Stimulated activated CD4-positive, alpha-beta T cell treated with anti-CD3 and anti-CD28 coated beads, Interleukin-12 subunit alpha, Interleukin-12 subunit beta, amount 100 ng/mL, for 48 hours (primary cell): ENCODE measurements at places on chromosomes 4 and X.

- no peak for DNase-seq
Observed at GRCh38 chr4:5952286-5952974, 59.5 kb upstream of the CRMP1 start.

DNA sequence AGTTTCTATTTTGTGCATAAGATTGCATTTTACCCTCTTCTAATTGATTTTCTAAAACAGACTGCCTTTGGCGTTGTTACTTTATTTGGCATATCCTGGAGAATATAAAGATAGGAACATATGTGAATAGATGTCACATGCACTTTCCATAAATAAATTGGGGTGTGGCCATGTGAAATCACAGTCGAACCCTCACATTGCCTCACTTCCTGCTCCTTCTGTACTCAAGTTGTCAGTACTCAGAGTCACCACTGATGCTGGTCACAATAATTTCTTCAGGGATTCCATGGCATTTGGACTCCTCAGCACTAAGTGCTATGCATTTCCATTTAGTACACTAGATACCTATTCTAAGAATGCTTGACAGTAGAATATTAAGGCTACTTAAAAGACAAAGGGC lies 1.4 kb upstream of the EMCN start:
- no peak for DNase-seq

DNA sequence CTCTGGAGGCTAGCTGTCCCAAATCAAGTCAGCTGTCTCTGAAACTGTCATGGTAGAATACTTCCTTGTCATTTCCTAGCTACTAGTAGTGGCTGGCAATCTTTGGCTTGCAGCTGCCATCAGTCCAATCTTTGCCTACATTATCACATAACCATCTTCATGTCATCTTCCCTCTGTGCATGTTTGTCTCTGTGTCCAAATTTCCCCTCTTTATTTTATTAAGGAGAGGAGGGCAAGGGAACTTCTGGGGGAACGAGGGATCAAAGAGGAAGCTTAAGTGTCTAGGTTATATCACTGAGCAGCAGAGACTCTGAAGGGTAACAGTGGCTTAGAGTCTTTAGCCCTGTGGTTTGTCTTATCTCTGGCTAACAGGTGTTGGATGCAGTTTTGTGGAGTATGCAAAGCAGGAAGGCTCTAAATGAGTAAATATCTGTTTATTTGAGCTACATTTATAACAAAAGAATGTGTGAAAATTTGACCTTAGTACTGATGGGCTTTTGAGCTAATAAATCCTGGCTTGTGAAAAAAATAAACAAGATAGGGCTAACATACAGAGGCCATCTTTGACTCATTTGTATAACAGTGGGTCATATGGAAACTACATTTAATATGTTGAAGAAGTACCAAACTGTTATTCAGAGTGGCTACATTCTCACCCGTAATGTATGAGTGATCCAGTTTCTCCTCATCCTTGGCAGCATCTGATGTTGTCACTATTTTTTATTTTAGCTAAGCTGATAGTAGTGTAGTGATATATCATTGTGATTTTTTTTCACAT lies 49.4 kb upstream of the ENOX2 start:
- DNase-seq = no peak

DNA sequence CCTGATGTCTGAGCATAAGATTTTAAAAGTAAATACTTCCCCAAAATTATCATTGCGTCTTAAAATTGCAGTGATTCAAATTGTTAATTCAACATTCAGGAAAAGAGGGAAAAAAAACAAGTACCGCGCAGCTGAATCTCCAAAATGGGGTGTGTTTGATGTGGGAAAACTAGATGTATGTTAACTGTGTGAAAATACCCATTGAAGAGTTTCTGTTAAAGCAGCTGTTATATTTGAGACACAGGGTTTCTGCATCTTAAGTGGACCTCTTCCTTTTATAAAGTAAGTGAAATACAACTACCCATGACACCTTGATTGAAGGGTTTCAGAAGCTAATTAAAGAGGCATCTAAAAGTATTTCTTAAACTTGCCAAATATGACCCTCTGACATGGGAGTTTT lies 1186.1 kb downstream of the NLGN4X start:
- DNase-seq = no peak

DNA sequence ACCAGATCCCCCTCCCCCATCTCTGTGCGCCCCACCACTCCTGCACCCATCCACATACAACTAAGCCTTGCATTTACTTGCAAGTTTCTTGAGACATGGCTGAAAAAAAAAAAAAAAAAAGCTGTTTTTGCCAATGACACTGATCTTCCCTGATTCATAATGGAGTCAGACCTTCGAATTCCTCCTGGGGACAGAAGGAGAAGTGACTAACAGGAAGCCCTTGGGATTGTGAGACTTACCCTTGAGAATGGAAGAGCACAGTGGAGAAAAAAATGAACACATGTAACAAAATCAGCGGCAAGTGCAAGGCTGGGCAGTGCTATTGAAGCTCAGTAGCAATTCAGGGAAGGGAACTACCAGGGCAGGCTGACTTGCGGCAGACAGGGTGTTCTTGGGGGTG lies 288.4 kb downstream of the BCOR start:
- no peak for DNase-seq
